ENCODE measurements at places on chromosomes 5 and 9.

DNA sequence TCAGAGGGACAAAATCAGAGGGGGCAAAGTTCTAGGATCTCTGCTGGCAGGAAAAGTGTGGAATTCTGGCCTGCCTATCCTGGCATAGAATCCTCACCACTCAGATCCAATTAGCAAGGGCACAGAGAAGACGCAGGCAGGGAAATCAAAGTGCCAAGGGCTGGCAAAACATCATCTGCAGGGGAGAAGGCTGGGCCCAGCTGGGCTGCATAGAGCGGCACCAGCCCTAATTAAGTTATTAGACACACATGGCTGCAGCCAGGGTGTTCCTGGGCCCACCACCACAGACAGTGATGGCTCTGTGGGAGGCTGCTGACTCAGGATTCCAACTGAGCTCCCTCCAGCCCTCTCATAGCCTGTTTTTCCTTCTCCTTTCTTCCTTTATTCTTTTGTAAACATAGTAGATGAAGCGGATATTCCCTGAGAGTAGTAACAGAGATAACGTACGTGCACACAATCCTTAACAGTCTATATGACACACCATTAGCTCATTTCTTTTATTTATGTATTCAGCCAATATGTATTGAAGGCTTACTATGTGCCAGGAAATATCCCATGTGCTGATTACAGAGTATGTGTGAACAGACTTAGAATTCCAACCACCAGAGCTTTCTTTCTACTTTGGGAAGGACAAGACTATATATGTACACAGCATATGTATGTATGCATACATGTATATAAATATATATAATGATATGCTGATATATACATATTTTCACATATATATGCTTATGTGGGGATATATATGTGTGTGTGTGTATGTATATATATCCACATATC, 236.1 kb downstream of the ASTN2 start:
- no peak for DNase-seq

DNA sequence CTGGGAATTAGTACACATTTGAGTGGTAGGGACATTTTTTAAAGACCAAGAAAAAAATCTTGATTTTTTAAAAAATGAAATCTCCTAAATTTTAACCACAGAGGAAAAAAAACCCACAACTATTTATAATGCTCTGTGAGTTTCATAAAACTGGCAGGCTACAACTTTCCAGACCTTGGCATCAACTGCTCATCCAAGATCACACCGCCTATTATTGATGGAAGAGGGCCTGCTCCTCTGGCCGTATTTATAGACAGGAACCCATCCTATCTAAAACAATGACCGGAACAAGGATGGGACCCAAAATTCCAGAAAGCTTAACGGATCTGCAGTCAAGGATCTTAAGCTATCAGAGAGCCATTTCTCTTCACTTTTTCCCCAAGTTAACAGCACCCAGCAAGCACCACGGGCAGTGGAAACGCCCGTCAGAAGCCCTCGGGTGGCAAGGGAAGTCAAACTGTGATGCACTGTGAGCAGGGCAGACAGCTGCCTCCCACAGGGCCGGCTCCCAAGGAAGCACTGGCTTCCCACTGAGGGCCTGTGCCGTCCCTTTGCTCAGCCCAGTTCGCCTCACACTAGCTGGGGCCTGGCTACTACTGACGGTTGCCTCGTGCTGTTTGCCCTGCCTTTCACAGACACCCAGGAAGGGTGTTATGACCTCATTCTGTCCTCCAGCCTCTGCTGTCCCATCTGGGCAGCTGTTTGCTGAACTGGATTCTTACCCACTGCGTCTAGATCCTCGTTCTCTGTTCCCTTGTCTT, 62.8 kb downstream of the CDC14B start:
- DNase-seq: no peak

- DNase-seq: no peak
These were observed 400.2 kb downstream of the TLR4 start for GRCh38 chr9:118104363-118104762.

DNA sequence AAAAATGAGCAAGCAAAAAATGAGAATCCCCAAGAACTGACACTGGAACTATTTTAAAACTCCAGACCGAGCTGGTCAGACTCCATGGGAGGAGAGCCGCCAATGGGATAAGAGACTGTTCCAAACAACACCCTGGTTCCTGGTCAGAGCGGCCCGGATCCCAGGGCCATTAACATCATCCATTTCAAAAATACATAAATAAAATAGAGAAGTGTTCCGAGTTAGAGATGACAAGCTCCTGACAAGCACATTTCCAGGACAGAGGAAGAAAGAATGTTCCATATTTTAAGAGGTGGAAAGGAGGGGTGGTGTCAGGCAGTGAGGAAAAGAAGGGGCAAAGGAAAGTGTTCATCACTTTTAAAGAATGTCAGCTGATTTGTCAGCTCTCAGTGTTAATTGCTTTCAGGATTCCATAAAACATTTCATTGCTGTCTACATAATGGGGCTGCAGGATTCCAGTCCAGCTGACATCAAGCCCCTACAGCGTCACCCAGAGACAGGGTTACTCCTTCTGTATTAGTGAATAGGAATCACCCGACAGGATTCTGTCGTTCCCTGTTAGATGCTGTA, 202.5 kb upstream of the TRIM32 start:
- DNase-seq: no peak

GRCh38 chr5:170275376-170275994, 22.1 kb downstream of the LCP2 start:
- no peak for DNase-seq

DNA sequence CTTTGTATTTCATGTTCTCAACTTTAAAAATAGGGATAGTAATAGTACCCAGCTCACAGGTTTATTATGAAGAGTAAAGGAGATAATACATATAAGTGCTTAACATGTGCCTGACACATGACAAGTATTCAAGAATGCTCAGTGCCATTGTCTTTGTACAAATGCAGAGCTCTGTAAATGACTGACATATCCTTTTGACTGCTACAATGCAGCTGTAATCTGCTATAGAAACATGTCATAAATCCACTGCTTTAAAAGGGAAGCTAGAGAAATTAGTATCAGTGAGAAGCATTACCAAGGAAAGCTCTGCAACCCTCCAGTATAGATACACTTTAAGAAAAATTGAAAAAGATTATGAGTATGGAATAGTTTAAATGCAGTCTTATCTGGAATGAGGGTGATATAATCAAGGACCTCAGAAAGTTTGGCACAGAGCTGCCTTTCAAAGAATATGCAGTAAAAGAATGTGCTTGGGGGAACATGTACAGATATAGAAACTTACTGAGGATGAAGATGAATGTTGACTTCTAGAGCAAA, 17.9 kb downstream of the ERAP1 start:
- no peak for DNase-seq

DNA sequence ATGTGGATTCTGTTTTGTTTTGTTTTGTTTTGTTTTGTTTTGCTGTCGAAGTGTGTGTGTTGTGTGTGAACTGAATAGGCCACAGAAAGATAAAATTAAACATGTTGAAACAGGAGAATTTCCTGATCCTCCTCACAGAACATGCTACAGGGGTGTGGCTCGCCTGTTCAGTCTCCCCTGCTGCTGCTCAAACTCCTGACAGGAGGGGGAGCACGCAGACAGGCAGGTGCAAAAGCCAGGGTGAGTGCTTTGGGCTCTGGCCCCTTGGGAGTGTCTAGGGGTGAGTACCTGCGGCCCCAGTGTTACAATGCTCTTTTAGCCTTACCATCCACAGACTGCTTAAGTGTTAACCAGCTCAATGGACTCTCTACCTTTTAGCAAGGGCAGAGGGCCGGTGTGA, 473.5 kb downstream of the MAT2B start:
- no peak for DNase-seq

- no peak for DNase-seq
These were observed 57.8 kb upstream of the C5orf46 start for GRCh38 chr5:147963948-147964693.

DNA sequence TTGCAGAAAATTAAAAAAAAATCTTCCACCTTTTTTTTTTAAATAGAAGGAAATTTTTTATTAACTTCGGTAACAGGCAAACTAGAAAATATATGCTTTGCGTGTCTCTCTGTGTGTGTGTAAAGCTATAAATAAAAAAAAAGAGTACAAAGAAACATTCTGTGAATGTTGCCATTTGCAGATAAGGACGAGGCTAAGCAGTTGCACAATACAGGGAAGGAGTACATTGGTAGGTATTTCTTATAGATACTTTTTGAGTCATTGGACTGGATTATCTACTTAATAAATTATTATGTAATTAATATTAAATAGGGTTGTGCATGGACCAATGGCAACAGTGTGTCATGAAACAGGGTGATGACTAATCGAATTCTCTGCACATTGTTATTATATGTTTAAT, 102.4 kb downstream of the CAMK4 start:
- no peak for DNase-seq

DNA sequence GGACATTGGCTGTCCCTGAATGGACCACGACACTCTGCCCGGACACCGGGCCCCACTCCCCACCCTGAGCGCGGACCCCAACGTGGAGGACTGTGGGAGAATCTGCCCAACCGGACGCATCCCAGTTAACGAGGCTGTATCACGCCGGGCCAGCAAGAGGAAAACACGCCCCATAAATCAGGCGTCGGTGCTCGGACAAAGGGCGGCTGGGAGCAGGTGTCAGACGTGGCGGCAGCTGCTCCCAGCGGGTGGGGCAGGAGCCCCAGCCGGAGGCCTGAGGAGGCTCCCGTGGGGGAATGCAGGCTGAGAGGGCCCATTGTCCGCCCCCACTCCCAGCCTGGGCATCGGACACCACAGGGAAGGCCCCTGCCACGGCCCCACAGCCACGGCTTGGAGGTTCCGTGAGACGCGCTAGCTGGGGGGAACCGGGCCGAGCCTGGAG, 19.2 kb downstream of the NOTCH1 start:
- DNase-seq: no peak

GRCh38 chr9:33416996-33417395, 14.6 kb upstream of the AQP7 start:
- no peak for DNase-seq

DNA sequence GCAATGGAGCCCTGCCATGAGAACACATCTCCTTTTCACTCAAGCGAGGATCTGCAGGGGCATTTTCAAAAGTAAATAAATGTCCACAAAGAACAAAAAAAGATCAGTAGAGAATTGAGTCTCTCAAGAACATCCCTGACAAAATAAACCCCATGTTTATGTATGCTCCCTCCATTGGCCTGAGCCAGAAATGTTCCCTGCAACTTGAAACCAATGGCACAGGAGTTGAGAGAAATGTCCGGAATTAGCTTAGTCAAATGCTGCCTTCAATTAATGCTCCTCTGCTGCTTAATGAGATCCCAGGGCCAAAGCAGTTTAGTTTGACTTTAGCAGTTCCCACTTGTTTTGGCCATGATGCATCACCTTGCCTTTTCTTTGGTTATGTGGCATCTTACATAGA, 238.3 kb downstream of the EBF1 start:
- DNase-seq: no peak

DNA sequence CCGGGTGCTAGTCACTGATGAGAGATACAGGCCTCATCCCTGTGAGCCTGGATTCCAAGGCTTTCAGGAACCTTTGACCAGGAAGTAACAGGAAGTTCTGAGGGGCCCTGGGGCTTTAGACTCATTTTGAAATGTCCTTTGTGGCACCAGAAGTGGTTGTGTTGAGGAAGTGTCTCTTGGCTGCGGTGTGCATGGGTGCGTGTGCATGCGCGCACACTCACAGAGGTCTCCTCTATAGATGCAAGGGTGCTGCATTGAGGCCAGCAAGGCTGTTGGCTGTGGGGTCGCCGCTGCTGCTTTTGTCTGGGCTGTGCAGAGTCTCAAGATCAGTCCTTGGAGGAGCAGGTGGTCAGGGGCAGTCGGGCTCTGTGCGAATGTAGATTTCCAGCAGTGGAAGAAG, 7.6 kb downstream of the RAB24 start:
- no peak for DNase-seq

GRCh38 chr9:134170532-134171315, 6.4 kb upstream of the RNU6ATAC start:
- DNase-seq: no peak

- no peak for DNase-seq
These were observed 30.9 kb downstream of the NTNG2 start for GRCh38 chr9:132192728-132193127.

DNA sequence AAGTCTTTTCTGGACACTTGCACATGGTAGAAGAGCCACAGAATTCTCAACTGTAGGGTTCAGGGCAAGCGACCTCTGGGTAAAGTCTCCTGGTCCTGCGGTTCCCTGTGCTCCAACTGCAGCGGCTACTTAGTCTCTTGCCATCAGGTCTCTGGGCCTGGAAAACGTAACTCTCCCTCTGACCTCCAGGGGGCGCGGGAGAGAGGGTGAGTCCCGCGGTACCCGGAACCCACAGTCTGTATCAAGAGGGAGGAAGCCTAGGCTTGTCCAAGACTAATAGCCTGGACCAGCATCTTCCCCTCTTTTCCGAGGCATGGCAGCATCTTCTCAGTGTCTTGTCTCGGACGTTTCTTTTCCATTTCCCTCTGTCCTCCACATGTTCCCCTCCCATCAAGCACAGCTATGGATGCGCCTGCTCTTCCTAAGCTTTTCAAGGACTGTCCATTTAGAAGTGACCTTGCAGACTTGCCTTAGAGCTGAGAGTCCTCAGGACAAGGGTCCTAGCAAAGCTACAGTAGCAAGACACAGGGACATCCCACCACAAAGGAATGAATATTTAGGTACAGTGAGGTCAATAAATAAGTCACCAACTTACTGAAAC, 59.3 kb downstream of the FSTL4 start:
- no peak for DNase-seq

DNA sequence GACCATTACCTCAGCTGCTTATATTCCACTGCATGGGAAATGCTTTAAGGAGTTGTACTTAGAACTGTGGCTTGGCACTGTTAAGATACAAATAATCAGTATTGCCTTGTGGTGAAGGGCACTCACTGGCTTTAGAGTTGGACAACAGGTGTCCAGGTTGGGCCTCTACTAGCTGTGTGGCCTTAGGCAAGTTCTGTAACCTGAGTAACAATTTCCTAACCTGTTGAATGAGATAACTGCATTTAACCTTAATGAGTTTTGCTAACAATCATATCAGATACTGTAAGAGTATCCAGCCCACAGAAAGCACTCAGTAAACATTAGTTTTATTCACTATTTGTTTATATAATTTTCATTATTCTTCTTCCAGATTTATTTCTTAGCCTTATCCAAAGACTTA, 17.2 kb upstream of the HK3 start:
- DNase-seq: no peak

DNA sequence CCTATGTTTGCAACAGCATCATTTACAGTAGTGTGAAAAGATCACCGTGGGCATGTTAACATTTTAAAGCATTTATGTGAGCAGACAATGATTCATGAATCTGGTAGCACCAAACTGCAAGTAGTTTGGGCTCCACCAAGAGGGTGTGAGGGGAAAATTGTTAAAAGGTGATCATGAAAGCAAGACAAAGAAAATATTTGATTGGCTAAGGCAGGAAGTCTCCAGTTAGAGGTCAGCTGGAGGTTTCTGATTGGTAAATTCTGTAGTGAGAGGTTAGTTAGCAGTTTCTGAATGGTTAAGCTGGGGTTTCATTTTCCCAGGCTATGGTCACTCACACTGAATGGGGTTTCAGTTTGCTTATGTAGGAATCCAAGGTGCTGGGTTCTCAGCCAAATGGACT, 13.5 kb upstream of the DRD1 start:
- DNase-seq: no peak

- peak; percentile 9 for DNase-seq
These were observed at the start of gene VLDLR for GRCh38 chr9:2621722-2622460. Gene VLDLR (plus strand): TSS chr9:2621787. CDS start chr9:2622190, 403 bp downstream.
